ENCODE measurements at places on chromosomes 4 and X.
A peak's percentile ranks its signal among the peaks of the same experiment; 100 is the strongest.

- no peak for DNase-seq
These were observed 1.8 kb downstream of the PLXNA3 start for GRCh38 chrX:154459832-154460231.

DNA sequence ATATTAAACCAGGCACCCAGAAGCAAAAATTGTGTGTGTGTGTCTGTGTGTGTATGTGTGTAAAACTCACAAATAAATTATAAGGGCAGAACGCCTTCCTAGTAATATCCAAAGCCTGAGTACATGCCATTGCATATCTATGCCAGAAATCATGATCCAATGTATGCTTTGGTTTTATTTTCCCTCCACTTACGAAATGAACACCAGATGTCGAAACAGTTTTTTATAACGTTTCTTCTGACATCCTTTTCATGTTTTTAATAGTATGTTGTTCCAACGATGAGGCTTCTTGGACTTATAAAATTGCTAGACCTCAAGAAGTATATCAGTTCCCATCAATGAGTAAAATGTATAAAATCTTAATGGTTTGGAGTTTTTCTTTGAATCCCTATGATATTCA lies 55.4 kb downstream of the KCNIP4 start:
- DNase-seq, result no peak

GRCh38 chr4:168257768-168258167 lies 60.8 kb downstream of the DDX60 start:
- DNase-seq, result no peak

DNA sequence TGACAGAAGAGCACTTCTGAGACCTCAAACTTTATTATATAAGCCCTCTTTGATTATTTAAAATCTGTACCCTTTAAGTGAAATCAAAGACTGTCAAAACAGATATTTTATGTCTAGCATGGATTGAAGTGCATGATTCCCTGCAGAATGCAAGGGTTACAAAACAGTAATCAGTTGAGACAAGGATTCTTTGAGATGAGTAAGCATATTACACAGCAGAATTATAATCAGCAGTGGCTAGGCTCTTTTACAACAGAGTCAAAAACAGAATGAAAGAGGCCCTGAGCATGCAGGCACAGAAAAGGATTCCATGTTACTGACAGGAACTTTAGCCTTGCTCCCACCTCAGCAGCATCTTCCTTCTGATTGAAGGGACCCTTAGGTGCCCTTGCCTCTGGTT lies 487.9 kb upstream of the GALNT7 start:
- DNase-seq, result no peak

DNA sequence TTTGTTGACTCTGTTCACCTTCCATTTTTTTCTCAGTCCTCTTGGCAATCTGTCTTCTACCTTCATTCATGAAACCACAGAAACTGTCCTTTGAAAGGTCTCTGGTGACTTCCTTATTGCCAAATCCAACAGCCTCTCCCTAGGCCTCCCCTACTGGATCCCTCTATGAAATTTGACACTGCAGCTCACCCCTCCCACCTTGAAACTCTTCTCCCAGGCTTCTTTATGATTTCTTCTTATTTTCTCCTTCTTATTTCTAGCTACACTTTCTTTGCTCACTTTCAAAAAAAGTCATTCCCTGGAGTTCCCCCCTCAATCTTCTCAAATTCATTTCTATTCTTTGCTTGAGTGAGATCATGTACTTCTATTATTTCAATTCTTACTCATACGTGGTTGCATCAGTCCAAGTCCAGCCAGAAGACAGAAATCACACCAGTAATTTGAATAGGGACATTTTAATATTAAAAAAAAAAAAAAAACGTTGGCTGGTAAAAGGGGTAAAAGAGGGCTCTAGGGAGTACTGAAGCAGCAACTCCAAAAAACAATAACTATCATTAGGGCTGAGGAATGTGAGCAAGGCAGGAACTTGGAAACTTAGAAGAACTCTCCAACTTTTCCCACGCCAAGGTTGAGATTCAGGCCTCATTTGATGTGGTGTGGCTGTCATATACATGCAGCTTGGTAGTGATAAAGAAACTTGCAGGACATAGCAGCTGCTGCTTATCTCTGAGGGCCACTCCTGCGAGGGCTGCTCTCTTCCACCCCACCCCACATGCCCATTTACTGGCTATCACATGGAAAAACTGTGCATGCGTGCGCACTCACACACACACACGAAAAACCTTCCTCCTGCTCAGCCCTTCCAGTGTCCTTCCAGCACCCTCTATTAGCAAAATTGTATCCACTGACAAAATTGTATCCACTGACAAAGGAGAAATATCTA lies 169.8 kb upstream of the GALNT7 start:
- peak; percentile 47 for DNase-seq

GRCh38 chrX:117701050-117701449 lies 415.6 kb downstream of the KLHL13 start:
- DNase-seq, result no peak

DNA sequence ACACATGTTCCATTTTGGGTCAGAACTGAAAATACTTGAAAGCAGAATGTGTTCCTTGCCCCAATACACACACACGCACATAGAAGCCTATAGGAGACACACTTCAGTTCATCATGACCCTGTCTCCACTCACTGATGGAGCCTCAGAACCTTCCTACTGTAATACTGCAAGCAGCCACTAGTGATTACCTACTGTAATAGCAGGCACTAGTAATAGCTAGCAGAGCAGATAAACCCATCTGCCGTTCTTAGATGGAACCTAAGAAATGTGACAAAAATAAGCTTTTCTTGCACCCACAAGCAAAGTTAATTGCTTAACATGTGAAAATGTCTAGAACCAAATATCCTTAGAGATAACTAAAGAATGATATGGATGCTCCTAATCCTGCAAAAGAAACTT lies 13.6 kb downstream of the AMTN start:
- no peak for DNase-seq

- peak; percentile 59 for DNase-seq
These were observed 154.5 kb upstream of the SLC4A4 start for GRCh38 chr4:71184195-71184781.

Data from AG08395 (cell line).